ENCODE measurements at places on chromosomes 2 and 18. TPM values are rescaled to one million over a fixed set of nuclear protein-coding genes. Genes with fewer than 3 reads are reported as not detected.
A peak's percentile ranks its signal among the peaks of the same experiment; 100 is the strongest.

DNA sequence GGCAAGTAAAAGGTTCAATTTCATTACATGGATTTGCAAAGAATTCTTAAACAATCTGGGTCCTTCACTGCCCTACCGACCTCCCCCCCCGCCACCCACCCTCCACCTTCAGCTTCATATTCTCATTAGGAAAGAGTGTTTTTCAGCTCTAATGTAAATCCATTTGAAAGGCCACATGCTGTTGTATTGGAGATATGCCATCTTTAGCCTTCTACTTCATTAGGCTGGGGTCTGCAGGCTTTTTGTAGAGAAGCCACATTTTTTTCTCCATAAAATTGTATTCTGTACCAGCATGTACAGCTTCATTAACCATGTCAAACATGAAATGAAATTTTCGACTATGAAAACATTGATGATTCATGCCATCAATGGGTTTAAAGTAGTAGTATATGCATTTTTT is 42.8 kb upstream of the THUMPD2 start:
- H3K4me3 ChIP-seq: no peak overlapping the region
- no peak overlapping the region for H3K27ac ChIP-seq
- no peaks in the 10 kb centered on the region for H3K27me3 ChIP-seq
- no peaks in the 10 kb centered on the region for H3K4me1 ChIP-seq
- no peaks in the 10 kb centered on the region for H3K36me3 ChIP-seq
- DNase-seq: no peak

RGPD3 gene
- 0.14 TPM for total RNA-seq

DNA sequence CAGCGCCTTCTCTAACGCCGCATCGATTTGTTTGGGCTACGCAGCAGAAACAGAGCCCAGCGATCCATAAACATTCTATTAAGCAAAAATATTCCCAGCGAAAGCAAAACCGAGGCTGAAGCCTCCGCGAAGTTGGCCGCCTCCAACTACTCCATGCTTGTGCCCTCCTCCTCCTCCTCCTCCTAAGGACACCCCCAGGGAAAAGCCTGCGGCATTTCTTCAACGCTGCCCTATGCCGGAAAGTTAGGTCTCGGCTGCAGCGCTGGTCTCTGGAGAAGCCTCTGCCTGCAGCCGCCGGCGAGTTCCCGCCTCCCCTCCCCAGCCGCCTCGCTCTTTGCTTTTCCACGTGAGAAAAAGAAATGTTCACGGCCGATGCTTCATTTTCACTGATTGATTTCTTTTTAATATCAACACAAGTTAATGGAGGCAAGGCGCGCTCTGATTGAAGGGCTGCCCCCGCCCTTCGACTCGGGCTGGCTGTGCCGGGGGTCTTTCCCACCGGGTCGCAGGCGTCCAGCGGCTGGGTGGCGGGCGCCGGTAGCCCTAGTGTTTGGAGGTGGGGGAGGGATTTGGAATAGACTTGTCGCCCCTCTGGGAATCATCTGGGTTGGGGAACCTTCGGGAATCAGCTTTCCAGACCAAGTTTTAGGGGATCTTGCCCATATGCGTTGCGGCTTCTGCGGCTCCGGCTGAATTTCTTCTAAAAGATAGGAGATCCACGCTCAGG is 3.9 kb downstream of the NRP2 start:
- H3K4me3 ChIP-seq: peak overlapping the region; percentile 98
- peak overlapping the region; percentile 52 for H3K27ac ChIP-seq
- peaks cover 50% of the 10 kb centered on the region for H3K27me3 ChIP-seq
- DNase-seq: no peak
- peaks cover 6% of the 10 kb centered on the region for H3K36me3 ChIP-seq

GLI2 gene
- total RNA-seq: 49.1 TPM

DNA sequence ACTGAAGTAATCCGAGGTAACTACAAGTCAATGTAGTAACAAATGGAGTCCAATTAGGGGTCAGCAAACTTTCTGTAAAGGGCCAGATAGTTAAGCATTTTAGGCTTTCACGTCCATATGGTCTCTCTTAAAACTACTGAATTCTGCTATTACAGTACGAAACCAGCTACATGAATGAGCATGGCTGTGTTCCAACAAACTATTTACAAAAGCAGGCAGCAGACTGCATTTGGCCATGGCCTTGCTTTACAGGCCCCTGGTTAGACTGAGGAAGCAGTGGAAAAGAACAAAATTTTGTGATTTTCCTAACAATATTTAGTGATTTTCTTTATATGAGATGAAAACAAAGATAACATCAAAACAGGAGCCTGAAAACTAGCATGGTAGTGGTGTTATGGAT is 64.0 kb downstream of the RTN4 start:
- no peak for DNase-seq
- H3K4me3 ChIP-seq: no peak overlapping the region
- H3K27ac ChIP-seq: no peak overlapping the region
- H3K4me1 ChIP-seq: peaks cover 20% of the 10 kb centered on the region
- H3K36me3 ChIP-seq: no peaks in the 10 kb centered on the region
- no peaks in the 10 kb centered on the region for H3K27me3 ChIP-seq

SLC5A7 gene
- total RNA-seq: 3.0 TPM

- H3K27me3 ChIP-seq: peaks cover 40% of the 10 kb centered on the region
- no peak overlapping the region for H3K27ac ChIP-seq
- DNase-seq: no peak
- H3K4me1 ChIP-seq: peaks cover 26% of the 10 kb centered on the region
- peak overlapping the region; percentile 63 for H3K4me3 ChIP-seq
- no peaks in the 10 kb centered on the region for H3K36me3 ChIP-seq
Measured at GRCh38 chr2:143936538-143936847, 583.4 kb downstream of the ZEB2 start.

CXCR1 gene
- total RNA-seq: not detected

DNA sequence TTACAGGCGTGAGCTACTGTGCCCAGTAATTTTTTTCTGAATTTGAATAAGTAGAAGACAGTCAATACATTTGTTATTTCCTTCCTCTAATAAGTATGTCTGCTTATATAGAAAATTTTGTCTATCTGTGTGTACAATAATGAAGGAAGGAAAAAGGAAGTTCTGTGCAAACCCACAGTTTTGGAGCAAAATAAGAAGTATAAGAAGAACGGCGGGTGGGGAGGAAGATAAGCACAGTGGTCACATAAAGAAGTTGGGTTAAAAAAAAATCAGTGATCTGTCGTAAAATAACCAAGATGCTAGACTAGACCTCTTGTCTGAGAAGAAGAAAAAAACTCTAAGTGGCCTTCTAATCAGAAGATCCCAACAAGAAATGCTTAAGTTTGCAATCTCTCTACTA is 20.2 kb downstream of the MGAT4A start:
- no peak overlapping the region for H3K27ac ChIP-seq
- DNase-seq: no peak
- no peaks in the 10 kb centered on the region for H3K36me3 ChIP-seq
- H3K4me1 ChIP-seq: no peaks in the 10 kb centered on the region

Data from neural crest cell (in vitro differentiated cells).